ENCODE measurements at places on chromosomes 11 and 22.
A peak's percentile ranks its signal among the peaks of the same experiment; 100 is the strongest.

- DNase-seq = no peak
Measured at GRCh38 chr11:125342281-125342930, 153.7 kb downstream of the FEZ1 start.

DNA sequence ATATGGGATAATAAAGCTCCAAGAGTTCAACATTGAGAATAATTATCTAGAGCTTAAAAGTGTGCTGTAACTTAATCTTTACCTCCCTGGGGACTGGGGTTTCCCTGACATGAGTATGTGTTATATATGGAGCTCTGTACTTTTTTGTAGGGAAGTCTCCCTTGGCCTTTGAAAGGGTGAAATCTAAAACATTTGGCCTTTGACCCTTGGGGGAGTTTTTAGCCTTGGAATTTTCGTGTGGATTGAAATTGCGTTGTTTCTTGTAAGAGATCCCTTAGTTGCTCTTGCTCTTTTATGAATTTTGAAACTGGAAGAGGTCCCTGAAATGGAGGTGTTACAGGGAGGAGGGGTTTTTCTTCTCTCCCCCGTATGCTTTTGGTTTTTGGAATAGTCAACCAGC lies 450.0 kb downstream of the NELL1 start:
- DNase-seq = no peak

- no peak for DNase-seq
Measured at GRCh38 chr22:46695346-46696228, 42.5 kb downstream of the CERK start.

DNA sequence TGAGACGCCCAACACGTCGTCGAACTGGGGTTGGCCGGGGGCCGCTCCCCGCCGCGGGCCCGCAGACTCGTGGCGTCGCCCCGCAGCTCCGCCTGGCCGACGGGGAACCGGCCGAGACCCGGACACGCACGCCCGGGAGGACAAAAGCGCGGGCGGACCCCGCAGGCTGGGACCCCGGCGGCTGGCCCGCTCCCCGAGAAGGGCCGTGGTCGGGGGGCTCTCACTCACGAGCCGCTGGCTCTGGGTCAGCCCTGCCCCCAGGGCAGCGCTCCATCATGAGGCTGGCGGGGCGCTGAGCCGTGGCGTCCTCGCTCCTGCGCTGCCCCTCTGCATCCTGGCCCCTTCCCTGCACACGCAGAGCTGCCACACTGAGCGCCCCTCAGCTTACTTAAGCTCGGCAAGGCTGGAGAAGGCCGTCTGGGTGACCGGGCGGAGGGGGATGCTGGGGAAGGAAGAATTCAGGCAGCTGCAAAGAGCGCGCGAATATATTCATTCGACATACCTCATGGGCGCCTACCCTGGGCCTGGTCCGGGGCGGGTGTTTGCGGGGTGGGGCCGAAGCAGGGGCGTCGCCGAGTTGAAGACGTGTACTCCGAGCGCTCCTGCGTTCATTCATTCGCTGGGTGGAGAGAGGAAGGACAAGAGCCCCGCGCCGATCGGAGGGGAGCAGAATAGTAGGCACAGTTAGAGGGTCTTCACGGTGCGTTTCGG lies 579 bp upstream of the CYB5R2 start:
- DNase-seq = peak; percentile 66

GRCh38 chr11:128908391-128909246 lies 17.5 kb downstream of the KCNJ5 start:
- DNase-seq = no peak

- no peak for DNase-seq
Measured at GRCh38 chr11:70367071-70367470, 31.3 kb upstream of the CTTN start.

DNA sequence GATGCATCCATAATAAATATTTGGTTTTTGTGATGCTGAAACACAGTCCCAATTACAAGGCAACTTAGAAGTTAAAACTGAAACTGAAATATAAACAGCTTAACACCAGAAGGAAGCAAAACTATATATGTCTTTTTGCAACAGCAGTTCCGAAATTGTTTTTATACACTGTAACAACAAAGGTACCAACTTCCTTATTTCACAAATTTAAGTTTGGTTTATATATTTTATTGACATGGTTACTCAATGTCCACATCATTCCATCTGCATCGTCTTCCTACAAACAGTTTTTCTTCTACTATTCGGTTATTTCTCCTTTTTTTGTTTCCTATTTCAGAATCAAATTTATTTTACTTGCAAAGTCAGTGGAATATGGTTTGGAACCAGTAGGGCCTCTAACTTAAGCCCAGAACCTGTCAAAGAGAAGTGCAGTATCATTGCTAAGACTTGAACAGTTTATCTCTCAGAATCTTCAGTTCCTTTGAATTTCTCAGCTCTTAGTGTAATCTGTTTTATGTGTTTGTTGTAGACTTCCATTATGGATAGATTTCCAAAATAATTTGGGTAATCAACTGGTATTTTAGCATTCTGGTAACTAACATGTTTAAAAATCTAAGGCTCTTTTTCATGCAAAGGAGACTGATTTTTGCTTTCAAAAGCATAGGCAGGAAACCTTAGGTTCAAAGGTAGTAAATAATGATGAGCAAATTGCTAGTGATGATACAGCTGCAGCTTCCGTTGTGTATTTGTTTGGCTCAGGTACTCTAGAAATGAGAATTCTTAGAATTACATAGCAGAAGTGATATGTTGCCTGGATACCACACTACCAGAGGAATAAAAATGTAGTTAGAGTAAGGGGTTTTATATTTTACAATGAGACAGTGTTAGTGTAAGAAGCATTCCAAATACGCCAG lies 8.2 kb upstream of the HSPA8 start:
- DNase-seq = no peak

- no peak for DNase-seq
Measured at GRCh38 chr11:129620237-129621104, 195.2 kb upstream of the TMEM45B start.

GRCh38 chr11:17855531-17856290 lies 121.1 kb downstream of the KCNC1 start:
- no peak for DNase-seq

DNA sequence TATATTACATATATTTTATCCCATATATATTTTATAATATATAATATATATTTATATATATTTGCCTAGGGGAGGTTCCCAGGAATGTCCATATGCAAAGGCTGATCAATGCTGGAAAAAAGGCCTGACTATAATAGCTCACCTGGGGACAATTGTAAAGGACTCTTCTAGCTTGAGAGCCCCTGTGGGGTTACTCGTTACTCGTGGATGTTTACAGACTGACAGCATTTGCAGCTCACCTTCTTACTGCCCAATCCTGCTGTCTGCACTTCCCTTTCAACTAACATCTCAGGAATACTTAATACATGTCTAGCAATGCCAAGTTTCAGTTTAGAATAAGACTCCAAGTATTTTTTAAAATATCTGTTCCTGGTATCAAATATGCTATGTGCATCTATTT lies 1365.4 kb upstream of the RAG2 start:
- peak; percentile 48 for DNase-seq

GRCh38 chr11:131423688-131424087 lies 53.3 kb downstream of the NTM start:
- no peak for DNase-seq

- no peak for DNase-seq
Measured at GRCh38 chr11:46265764-46266163, 11.7 kb upstream of the CREB3L1 start.

GRCh38 chr11:14774721-14775120 lies 117.3 kb downstream of the CYP2R1 start:
- no peak for DNase-seq

DNA sequence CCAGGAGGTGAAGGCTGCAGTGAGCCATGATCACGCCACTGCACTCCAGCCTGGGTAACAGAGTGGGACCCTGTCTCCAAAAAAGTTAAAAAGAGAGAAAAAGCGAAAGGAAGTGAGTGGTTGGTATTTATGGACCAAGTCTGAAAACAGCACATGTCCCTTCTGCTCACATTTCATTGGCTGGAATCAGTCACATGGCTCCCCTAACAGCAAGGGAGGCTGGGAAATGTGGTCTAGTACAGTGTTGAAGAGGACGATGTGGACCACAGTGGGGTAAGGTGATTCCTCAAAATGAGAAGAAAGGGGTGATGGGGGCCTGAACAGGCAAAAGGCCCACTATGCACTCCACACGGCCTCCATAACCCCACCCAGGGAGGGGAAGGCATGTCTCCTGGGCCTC lies 32.5 kb upstream of the SMTN start:
- no peak for DNase-seq

DNA sequence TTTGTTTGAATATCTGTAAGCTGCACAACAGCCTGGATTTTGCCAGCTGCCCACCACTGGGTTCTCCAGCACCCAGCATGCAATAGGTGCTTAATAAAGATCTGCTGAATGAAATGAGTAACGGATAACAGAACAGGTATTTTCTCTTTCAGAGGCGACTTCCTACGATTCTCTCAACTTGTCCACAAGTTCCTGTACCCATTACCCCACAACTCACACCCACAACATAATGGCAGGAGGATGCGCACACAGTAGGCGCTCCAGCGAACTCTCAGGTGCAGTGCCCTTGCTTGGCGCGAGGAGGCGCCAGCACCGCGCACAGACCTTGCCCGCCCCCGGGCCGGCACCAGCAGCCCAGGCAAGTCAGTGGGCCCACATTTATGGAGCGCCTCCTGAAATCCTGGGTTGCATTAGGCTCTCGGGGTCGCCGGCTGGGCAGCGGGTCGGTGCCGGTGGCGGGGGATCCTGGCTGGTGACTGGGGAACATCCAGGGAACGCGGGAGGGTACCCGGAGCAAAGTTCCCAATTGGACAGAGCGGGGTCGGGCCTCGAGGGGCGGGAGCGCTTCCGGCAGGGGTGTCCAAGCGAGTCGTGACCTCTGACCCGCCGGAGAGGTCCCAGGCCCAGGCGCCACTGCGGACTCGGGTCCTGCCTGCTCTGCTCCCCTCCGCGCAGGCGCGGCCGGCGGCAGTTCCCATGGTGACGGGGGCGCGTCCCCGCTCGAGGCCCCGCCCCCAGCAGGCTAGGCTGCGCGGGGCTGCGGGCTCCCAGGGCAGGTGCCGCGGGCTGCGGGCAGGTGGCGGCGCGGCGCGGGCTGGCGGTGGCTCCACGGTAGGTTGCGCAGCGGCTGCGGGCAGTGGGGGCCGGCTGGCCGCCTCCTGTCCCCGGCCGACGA lies at the start of gene KIAA1671:
KIAA1671 (plus strand) TSS at position 775 of the 895 bp plus-strand sequence. CDS start 75,284 bp downstream, outside the sequence.
- peak; percentile 81 for DNase-seq

Measured in NT2/D1 (cell line).